ENCODE measurements at places on chromosomes 6 and 20.

DNA sequence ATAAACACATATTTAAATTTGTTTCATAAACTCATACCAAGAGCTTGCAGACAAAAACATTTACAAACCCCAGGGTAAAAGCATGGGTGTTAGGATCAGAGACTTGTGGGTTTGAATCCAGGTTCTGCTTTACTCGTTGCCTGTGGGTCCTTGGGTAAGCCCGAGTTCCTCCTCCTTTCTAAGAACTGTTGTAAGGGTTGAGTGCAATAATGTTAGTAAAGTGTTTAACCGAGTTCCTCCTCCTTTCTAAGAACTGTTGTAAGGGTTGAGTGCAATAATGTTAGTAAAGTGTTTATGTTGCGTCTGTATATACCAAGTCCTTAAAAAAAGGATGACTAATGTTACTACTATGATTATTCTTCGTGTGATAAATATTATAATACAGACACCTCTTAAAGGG is 18.7 kb downstream of the CCDC170 start:
- no peak for DNase-seq

GRCh38 chr6:138986578-138986977 is 1.5 kb downstream of the REPS1 start:
- no peak for DNase-seq

DNA sequence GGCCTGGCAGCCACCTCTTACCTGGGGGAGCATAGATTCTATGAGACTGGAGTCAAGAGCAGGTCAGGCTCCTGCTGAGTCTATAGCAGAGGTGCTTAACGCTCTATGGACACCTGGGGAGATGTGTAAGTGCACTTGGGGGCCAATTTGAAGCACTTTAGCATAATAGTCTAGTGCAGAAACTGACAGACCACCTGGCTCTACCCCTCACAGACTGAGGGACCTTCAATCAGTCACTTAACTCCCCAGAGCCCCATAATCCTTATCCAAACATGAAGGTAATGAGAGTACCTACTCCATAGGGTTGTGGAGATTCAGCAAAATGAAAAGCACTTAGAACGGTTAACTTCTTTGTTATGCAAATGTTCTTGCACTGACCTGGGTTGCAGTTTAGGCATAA is 87.3 kb upstream of the SLC22A16 start:
- no peak for DNase-seq

DNA sequence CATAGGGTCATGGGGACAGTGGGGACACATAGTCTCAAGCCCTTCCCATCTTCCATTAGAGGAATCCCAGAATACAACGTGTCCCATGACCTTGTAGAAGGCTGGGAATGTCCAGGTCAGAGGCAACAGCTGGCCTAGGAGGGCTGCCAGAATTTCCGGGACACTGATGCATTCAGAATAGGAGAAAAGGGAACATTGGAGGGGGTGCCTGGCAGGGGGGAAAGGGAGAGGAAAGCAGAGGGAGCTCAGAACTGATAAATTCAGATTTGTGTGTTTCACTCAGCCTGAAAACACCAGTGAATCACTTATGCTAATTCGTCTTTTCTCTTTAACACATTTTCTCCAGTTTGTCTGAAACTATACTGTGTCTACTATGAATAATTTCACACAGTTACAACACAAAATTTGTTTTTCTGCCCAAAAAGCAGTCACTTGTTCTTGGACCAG is 35.5 kb upstream of the BMP2 start:
- DNase-seq, result no peak

DNA sequence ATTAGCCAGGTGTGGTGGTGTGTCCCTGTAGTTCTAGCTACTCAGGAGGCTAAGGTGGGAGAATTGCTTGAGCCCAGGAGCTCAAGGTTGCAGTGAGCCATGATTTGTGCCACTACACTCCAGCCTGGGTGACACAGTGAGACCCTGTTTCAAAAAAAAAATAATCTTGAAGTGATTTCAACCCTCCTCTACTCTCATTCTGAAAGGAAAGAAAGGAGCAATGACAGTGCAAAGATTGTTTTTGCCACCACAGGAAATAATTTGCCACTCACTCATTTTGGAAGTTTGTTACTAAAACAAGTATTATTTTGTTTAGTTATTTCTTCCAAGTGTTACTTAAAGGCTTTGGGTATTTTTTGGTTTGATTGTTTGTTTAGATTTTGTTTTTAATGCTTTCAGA is 45.6 kb downstream of the BLTP3A start:
- DNase-seq, result no peak

DNA sequence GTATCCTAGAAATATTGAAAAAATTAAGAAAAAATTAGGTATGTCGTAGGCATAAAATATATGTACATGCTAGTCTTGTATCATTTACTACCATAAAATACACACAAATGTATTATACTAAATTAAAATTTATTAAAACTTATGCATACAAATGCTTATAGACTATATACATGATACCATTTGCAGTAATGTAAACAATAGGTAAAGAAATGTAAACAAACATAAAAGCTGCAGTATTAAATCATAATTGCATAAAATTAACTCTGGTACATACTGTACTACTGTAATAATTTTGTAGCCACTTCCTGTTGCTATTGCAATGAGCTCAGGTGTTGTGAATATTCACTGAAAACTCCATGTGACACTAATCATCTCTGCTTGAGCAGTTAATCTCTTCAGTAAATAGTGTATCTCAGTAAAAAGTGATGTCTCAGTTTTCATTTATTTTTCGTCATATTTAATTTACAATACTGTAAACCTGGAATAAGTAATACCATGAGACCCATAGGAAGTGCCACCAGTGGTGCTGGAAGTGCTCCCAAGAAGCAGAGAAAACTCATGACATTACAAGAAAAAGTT is 29.3 kb downstream of the RALGAPB start:
- no peak for DNase-seq

DNA sequence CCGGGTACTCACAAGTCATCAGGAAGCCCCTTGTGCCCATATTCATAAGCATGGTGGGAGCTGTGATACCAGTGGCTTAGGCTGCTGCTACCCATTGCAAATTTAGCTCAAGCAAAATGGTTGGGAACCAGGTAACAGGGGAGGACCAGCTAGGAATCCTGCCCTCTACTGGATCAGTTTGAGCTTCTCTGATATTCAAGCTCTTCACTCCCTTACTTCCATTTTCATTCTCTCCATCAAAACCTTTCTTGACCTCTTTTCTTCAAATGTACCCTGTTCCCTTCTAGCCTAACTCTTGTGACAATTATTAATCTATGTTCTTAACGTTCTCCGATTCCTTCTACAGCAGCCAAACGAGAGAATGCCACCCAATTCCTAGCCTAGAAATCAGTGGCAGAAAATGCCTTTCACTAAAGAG is 9.7 kb downstream of the NOL7 start:
- DNase-seq, result no peak

- no peak for DNase-seq
Measured at GRCh38 chr6:152573762-152574161, 63.4 kb downstream of the SYNE1 start.

GRCh38 chr6:13538084-13538483 is 36.3 kb upstream of the SIRT5 start:
- DNase-seq, result no peak

DNA sequence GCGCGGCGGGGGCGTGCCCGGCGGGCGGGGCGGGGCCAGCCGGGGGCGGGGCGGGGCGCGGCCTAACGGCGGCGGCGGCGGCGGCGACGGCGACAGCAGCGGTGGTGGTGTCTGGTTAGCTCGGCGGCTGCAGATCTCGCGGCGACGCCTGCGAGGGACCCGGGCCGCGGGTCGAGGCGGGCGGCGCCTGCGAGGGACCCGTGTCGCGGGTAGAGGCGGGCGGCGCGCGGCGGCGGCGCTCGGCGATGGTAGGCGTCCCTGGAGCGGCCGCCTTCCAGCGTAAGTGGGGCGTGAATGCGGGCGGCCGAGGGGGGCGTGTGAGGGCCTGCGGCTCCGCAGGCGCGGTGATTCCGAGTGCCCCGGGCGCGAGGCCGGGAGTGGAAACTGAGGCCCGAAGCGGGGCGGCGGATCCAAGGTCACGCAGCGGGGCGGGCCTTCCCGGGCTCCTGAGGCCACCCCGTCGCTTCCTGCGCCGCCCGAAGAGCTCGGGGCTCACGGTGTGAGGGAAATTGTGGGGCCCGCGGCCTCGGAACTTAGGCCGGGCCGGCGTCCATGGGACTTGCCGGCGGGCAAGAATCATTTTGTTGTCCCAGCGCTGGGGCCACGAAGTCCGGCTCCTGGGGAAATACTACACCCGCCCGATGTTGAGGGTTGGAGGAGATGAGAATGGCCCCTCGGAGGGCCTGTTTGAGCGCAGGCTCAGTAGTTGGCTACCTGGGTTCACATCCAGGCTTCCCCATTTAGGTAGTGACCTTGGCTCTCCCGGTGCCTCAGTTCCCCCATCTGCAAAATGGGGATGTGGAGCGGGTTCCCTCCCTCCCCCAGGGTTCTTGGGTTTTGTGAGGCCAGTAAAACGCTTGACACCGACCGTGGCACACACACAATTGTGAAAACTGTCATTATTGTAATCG is at the start of gene CBFA2T2:
CBFA2T2 (plus strand) TSS at position 74 of the 911 bp plus-strand sequence; CDS start at position 246, 172 bp downstream.
- DNase-seq, result no peak

DNA sequence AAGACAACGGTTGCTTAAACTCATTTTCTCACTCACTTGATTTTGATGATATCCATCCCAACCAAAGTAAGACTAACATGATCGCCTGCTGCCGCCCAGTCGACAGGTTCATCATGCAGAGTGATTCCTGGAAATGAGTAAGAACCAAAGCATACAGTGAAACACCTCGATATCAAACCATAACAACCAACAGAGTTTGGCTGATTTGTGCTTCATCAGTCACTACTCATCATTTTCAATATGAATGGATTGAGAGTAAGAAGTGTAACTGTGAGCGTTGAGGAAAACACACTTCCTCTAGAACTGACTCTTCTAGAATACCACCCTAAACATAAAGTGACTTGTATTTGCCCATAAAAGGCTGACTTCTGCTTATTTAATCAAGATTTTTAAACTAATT is 29.2 kb upstream of the ALDH8A1 start:
- DNase-seq, result no peak

GRCh38 chr6:1235825-1236224 is 76.1 kb upstream of the FOXQ1 start:
- no peak for DNase-seq

DNA sequence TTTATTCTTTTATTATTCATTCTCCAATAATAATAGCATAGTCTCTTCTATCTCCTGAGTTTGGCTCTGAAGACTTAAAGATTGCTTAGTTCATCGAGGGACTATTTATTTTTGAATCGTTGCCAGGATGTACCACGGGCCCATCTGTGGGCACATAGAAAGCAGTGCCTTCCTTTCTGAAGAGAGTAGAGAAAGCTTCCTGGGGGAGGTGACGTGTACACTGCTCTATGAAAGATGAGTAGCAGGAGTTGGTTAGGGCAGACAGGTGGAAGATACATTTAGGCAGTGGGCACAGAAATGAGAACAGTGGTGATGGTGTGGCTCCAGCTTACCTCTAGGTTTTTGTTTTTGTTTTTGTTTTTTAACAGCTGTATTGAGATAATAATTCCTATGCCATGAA is 98.4 kb downstream of the CDKAL1 start:
- DNase-seq, result no peak

DNA sequence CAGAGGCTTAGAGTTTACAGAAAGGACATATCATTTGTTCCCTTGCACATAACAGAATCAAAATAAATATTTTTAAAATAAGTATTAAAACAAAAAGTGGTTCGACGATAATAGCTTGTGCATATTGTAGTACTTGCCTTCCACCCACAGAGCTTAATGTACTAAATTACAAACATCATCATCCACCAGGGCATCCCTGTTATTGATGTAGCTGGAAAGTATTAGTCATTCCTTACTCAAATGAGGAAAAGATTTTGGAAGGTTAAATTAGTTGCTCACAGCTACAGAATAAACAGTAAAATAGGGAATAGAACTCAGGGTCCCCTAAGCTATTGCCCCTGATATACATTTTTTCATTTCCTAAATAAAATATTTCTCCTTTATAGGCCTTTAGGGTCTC is 150.3 kb downstream of the PTPRK start:
- no peak for DNase-seq

GRCh38 chr20:63737945-63738686 is 1.5 kb upstream of the SLC2A4RG start:
- no peak for DNase-seq

GRCh38 chr20:34362502-34363061 is 491 bp upstream of the ITCH start:
- no peak for DNase-seq

- DNase-seq, result no peak
Measured at GRCh38 chr6:106125925-106126435, 39.8 kb downstream of the PRDM1 start.

GRCh38 chr6:105982761-105983540 is 103.2 kb upstream of the PRDM1 start:
- no peak for DNase-seq

- DNase-seq, result no peak
Measured at GRCh38 chr6:146202570-146202969, 173.7 kb downstream of the GRM1 start.

- no peak for DNase-seq
Measured at GRCh38 chr6:52360601-52361413, 1.1 kb upstream of the PAQR8 start.

DNA sequence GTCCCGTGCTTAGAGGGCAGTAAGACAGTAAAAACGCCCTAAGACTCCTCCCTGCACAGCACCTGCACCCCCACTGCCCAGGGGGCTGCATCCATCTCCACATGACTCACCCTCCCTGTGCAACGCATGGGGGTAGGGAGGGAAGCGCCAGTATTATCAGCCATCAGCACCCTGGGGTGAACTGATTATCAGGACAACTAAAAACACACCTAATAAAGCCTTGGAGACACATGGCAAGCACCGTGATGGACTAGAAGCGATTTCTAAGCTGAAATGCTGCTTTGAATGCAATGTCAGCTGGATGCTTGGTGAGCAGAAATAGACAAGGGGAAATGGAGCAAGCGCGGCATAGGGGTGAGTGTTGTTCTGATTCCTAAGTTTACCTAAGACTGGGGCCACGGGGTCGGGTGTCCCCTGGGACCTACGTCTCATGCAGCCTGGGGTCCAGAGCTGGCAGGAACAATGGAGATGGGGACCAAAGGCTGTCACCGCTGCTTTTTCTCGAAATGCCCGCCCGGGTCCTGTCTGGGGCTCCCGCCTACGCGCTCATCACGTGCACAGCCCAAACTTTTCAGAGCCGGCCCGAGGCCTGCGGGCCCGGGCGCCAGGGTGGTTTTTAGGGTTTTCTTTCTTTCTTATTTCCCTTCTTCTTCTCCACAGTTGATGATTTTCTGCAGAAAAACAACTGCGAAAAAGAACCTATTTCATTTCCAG is 702 bp upstream of the TNFAIP3 start:
- DNase-seq, result no peak

All from esophagus squamous epithelium (tissue), 5 donors.